ENCODE measurements at places on chromosomes 1 and 21. TPM values are rescaled to one million over a fixed set of nuclear protein-coding genes. Genes with fewer than 3 reads are reported as not detected.

DNA sequence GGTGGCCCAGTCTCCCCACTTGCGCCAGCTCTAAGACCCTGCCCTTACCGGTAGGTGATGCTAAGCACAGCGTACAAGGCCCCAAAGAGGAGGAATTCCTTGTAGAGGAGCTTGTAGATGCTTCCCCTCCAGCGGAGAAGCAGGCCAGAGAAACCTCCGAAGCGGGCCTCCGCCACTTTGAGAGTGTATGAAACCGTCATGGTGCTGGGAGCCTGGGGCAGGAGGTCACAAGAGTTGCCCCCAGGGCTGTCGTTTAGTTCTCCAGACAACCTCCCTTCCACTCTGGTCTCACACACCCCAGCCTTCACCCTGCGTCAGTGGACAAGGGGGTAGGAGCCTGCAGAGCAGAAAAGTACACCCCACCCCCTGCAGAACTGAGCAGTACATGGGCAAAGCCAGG is 464 bp downstream of the BEST4 start:
- H3K27ac ChIP-seq = no peak overlapping the region
- peaks cover 25% of the 10 kb centered on the region for H3K4me1 ChIP-seq
- no peak for DNase-seq

The CHAF1B gene
- 31.9 TPM for total RNA-seq

GRCh38 chr1:93140106-93140505 is 40.1 kb downstream of the TMED5 start:
- peaks cover 2% of the 10 kb centered on the region for H3K4me1 ChIP-seq
- no peak overlapping the region for H3K27ac ChIP-seq
- H3K4me3 ChIP-seq = no peak overlapping the region

The DDX20 gene
- 13.3 TPM for total RNA-seq

The S100A7A gene
- total RNA-seq = not detected

DNA sequence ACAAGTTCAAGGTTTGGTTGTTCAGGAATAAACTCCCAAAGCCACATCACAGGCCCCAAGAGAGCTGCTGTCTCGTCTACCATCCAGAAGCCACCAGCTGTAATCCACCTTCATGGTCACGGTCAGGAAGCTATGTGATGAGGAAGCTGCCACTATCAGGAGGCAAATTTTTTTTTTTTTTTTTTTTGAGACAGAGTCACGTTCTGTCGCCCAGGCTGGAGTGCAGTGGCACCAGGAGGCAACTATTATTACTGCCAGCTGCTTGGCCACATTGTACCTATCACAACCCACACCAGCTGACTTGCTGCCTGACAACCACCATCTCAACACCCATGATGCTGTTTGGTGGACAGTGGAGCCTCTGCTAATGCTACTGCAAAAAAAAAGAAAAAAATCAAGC is 124.1 kb downstream of the OMA1 start:
- peaks cover 10% of the 10 kb centered on the region for H3K36me3 ChIP-seq
- H3K27me3 ChIP-seq = no peaks in the 10 kb centered on the region
- DNase-seq = no peak
- no peaks in the 10 kb centered on the region for H3K4me1 ChIP-seq
- H3K27ac ChIP-seq = no peak overlapping the region

DNA sequence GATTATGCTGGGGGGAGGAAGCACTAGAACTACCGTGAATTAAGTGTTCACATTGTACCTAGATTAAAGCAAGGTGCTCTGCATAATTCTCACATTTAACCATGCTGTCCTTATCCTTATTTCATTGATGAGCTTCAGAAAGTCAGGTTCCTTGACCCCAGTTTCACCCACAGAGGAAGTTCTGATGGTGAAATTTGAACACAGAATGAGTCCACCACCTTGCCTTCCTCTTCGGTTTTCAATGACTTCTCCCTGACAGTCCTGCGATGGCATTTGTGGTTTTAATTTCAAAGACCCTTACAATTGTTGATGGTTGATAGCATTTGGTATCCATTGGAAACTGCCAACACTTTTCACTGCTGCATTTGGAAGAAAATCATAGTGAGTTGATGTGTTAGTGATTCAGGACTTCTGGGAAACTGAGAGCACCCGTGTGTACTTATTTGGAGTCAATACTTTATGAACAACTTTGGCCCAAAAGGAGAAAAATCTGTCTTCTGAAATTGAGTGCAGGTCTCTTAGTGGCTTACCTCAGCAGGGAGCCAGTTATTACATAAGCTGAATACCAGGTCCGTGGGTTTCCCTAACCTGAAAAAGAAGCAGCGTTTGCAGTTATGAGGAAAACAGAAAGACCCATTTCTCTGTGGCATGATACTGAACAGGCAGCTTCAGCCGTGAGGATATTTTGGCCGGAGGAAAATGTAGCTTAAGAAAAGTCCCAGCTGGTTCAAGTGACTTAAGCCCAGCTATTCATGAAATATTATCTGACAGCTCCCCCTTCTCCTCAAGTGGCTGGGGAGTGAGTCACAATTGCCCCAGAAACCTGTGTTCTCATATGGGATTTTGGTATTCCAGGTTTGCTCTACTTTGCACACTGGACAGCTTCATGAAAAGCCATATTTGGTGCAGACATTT is 47.5 kb downstream of the ROR1 start:
- H3K4me3 ChIP-seq = no peak overlapping the region
- no peaks in the 10 kb centered on the region for H3K27me3 ChIP-seq
- DNase-seq = no peak
- H3K4me1 ChIP-seq = no peaks in the 10 kb centered on the region

GRCh38 chr1:93080179-93080823 is 1.2 kb downstream of the MTF2 start:
- no peaks in the 10 kb centered on the region for H3K27me3 ChIP-seq
- H3K4me1 ChIP-seq = peaks cover 33% of the 10 kb centered on the region
- H3K4me3 ChIP-seq = peak overlapping the region; percentile 94
- peak; percentile 20 for DNase-seq
- H3K27ac ChIP-seq = peak overlapping the region; percentile 94

All from activated naive CD4-positive, alpha-beta T cell treated with anti-CD3 and anti-CD28 coated beads for 36 hours (primary cell).